ENCODE measurements at places on chromosomes 7 and 10.

- ATAC-seq: no peak
Measured at GRCh38 chr10:58399410-58399809, 14.2 kb downstream of the TFAM start.

DNA sequence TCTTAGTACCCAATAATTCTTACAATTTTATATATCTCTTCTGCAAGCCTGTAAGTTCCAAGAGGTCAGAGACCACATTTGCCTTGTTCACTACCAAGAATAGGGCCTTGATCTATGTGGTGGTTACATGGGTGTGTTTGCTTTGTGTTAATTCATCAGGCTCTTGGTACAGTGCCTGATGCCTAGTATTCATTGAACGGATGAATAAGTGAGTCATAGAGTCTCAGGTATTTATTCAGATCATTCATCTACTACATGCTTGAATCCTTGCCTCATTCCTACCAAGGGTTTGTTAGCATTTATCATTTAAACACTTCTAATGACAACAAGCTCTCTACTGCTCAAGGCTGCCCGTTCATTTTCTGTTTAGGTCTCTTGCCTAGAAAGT is 11.3 kb upstream of the SGPL1 start:
- no peak for ATAC-seq

- ATAC-seq: no peak
Measured at GRCh38 chr7:5381071-5381772, 42.4 kb downstream of the TNRC18 start.

DNA sequence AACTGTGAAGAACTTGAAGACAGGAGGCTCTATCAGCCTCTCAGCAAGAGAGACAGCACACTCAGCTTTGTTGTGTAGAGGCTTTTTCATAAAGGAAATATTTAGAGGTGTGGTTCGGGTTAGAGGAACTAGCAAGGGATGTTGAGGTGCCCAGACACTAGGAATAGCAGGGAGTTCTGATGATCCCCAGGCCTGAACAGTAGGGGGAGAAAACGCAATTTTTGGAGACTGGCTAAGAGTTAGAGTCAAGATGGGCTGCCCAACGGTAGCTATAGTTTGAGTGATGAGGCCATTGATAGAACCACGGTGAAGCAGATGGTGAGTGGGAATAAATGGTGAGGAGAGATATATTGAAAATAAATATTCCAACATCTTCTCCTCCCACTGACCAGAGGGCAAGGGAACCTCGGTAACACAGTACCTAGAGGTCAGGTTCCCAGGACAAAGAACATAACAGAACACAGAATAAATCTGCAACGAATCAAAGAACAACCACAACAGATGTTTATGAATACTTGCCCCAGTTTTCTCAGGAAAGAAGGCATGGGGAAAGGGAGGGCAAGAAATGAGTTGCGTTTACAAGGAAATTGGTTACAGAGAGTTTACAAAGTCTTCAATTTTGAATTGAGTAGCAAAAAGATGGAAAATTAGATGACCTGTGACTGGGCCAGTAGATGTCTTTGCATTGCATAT is 24.2 kb upstream of the BPGM start:
- ATAC-seq: no peak

DNA sequence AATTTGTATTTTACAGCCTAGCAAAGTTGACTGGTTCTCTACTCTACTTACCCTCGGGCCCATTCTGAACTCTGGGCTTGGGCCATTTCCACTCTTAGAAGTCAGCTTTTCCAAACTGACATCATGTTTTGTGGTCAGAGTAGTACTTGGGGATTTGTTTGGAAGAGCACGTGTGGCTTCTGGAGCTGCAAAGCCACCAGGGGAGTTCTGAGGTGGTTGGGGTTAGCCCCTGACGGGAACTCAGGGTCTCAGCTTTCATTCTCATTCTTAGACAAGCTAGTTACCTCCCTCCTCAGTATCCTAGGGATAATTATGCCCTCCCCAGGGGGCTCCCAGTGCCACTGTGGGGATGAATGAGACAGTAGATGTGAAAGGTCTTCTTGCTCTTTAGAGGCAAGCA is 647.7 kb upstream of the GALNT17 start:
- ATAC-seq: no peak

DNA sequence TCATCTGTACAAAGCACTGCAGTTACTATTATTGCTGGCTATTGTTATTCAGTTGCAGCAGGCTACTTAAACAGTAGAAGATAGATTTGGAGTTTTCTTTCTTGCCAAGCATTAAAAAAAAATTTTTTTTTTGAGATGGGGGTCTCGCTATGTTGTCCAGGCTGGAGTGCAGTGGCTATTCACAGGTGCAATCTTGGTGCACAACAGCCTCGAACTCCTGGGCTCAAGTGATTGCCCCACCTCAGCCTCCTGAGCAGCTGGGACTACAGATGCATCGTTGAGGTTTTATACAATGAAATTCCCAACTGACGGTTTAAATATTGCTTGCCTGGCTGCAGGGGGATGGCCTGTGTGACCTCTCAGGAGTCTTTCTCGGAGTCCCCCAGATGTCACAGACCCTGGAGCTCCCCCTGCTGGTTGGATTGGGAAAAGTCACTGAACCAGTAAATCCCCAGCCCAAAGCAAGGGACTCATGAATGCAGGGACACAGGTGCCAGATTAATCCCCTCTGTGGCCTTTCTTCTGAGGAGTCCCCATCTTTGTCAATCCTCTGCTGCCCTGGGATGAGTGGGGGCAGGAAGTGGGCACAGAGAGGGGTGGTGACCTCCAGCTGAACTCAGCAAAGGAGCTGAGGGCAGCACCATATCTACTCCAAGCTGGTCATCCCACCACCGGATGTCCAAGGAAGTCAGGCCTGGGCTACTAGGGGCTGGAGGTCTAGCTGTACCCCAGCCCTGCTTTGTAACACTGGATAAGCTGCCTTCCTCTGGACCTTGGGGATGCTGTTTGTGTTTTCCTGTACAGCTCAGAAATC is 149.6 kb downstream of the C10orf105 start:
- ATAC-seq: peak; percentile 73

DNA sequence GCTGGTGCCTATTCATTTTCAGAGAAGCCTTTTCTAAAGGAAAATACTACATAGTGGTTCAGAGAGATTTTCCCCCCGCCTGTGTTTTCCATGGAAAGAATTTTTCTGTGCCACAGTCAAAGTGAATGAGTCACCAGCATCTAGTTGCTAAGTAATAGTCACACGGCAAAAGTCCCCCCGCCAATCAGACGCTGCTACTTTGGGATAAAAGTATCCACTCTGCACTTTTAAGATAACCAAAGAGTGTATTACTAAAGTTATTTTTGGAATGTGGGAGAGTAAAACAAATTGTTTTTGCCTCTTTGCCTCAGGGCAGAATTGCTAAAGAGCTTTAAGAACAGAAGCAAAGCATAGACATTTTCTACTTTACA is 23.5 kb downstream of the ABLIM1 start:
- no peak for ATAC-seq

- ATAC-seq: peak; percentile 71
Measured at GRCh38 chr7:7681191-7681935, 37.0 kb downstream of the RPA3 start.

DNA sequence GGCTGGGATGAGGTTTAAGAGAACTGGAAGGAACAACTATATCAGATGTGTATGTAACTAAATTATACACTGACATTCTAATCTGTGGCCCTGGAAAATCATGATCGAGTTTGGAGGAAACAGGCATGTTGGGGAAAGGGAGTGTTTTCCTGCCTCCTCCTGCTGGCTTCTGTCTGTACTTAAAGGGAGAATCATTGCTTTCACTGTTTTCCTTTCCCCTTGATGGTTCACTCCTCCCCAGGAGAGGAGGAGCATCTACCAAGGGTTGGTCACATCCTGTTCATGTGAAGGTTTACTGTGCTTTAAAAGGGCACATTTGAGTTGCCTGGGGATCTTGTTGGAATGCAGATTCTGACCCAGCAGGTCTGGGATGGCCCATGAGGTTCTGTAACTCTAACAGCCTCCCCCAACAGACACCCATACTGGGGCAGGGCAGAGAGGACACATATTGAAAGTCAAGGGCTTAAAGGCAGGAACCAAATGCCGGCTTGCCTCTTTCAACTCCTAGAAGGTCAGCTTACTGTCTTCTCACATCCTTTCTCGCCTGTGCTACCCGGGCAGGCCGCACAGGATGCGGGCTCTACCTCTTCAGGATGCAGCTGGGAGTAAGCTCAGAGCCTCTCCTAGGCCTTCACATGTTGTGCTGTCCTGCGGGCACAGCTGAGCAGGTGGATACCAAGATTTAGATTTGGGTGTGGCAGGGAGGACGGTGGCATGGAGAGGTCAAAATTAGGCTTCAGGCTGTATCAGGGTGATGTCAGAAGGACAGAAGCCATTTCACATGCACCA is 694.8 kb downstream of the KCNMA1 start:
- ATAC-seq: no peak

GRCh38 chr7:116984511-116984910 is 31.2 kb downstream of the ST7 start:
- ATAC-seq: no peak

- ATAC-seq: no peak
Measured at GRCh38 chr7:116384936-116385635, 114.5 kb upstream of the CAV2 start.

GRCh38 chr10:84715911-84716310 is 387.5 kb downstream of the CCSER2 start:
- ATAC-seq: no peak

- ATAC-seq: no peak
Measured at GRCh38 chr7:77766801-77767605, 31.2 kb downstream of the TMEM60 start.

DNA sequence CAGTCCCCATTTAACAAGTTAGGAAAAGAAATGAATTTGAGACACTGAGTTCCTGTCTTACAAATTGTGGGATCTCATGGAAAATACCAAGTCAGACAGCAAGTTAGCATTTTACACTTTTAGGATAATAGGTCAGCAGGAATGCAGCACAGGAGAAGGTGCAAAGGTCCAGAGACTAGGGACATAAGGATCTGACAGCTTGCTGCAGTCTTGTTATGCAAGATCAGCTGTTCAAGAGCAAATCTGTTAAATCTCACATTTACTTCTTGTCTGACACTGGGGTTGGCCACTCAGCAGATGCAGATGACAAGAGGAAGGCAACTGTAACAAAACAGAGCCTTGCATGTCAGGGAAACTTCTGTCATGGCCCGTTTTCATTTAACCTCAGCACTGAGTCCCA is 239.6 kb downstream of the PHF14 start:
- ATAC-seq: no peak

GRCh38 chr7:36198854-36199266 is 45.8 kb downstream of the EEPD1 start:
- ATAC-seq: peak; percentile 66

GRCh38 chr10:99337311-99337811 is 8.2 kb downstream of the CNNM1 start:
- no peak for ATAC-seq

GRCh38 chr7:25831062-25831691 is 320.8 kb upstream of the NFE2L3 start:
- ATAC-seq: no peak

DNA sequence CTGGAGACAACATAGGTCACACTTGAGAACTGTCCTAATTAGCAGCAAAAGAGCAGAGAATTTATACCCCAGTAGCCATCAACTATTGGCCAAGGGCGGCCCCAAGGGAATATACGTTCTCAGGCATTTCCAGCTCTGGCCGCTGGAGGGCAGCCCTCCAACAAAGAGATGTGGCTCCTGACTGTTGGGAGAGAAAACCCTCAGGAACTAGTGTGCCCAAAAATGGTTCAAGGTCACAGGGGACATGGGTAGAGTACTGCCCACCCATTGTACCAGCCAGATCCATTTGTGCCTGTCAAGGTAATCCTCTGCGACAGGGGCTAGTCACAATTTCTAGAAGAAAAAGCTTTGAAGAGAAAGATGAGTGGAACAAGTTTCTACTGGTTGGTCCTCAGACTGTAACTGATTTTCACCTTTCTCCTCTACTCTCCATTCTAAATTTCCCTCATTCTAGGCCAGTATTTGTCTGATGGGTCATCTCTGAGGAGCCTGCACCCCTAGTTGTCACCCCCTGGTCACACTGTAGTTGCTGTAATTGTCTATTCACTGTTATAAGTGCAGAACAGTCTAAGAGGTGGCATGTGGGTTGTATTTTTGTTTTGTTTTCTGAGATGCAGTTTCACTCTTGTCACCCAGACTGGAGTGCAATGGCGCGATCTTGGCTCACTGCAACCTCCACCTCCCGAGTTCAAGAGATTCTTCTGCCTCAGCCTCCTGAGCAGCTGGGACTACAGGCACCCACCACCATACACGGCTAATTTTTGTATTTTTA is 14.7 kb upstream of the C7orf33 start:
- peak; percentile 86 for ATAC-seq

DNA sequence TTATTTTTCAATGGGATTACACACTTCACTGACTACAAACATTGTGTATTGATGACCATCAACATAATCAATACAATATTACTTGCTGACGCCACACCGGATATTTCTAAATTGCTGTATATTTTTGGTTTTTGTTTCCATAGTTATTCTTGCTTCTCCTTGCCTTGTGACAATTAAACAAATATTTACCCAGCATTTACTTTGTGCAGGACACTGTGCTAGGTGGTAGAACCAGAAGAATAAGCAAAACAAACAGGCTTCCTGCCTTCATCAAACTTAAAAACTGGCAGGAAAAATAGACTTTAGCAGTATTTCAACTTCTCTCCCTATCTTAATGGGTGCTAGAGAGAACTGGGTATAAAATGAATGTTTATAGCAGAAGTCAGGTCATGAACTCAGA is 50.6 kb downstream of the ZNF277 start:
- no peak for ATAC-seq

- ATAC-seq: no peak
Measured at GRCh38 chr7:81736091-81736490, 33.8 kb downstream of the HGF start.

- no peak for ATAC-seq
Measured at GRCh38 chr7:137652721-137653120, 194.1 kb downstream of the DGKI start.

DNA sequence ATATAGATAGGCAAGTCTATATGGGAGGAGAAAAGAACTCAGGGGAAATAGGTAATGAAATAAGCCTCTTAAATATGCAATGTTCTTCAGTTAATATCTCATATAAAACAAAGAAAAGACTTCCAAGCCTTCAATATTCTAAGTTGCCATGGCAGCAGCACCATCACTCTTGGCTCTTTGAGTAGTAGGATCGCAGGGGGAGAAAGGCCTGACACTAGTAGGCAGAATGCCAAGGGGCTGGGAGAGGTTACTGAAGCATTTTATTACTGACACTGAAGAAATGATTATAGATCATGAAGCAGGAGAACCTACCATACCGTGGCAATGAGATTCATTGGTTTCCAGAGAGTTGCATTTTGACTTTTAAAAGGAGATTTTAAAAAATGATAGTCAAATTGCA is 193.9 kb downstream of the NXPH1 start:
- ATAC-seq: no peak

- ATAC-seq: no peak
Measured at GRCh38 chr7:99267481-99267840, 5.2 kb upstream of the MYH16 start.
